ENCODE measurements at places on chromosomes 7 and 10.
A peak's percentile ranks its signal among the peaks of the same experiment; 100 is the strongest.

GRCh38 chr10:123570051-123570897 lies 95.9 kb upstream of the GPR26 start:
- no peaks in the 10 kb centered on the region for H3K36me3 ChIP-seq
- no peak overlapping the region for H3K4me3 ChIP-seq
- H3K27ac ChIP-seq, result no peak overlapping the region
- H3K4me1 ChIP-seq, result no peaks in the 10 kb centered on the region

GRCh38 chr10:20288060-20288459 lies 471.8 kb downstream of the PLXDC2 start:
- H3K36me3 ChIP-seq, result no peaks in the 10 kb centered on the region
- no peak overlapping the region for H3K4me3 ChIP-seq
- H3K4me1 ChIP-seq, result peaks cover 42% of the 10 kb centered on the region

DNA sequence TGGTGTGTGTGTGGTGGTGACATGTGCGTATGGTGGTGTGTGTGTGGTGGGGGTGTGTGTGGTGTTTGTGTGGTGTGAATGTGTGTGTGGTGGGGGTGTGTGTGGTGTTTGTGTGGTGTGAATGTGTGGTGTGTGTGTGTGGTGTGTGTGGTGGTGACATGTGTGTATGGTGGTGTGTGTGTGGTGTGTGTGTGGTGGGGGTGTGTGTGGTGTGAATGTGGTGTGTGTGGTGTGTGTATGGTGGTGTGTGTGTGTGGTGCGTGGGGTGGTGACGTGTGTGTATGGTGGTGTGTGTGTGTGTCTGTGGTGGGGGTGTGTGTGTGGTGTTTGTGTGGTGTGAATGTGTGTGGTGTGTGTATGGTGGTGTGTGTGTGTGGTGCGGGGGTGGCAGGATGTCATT lies 453.1 kb downstream of the DNAJB6 start:
- H3K4me3 ChIP-seq, result no peak overlapping the region
- no peaks in the 10 kb centered on the region for H3K36me3 ChIP-seq
- H3K27ac ChIP-seq, result no peak overlapping the region

GRCh38 chr7:52689912-52690311 lies 345.5 kb upstream of the POM121L12 start:
- H3K36me3 ChIP-seq, result no peaks in the 10 kb centered on the region
- no peak for DNase-seq
- no peaks in the 10 kb centered on the region for H3K4me1 ChIP-seq
- no peak overlapping the region for H3K4me3 ChIP-seq
- H3K27me3 ChIP-seq, result no peaks in the 10 kb centered on the region
- H3K27ac ChIP-seq, result no peak overlapping the region

- no peaks in the 10 kb centered on the region for H3K36me3 ChIP-seq
- H3K4me1 ChIP-seq, result no peaks in the 10 kb centered on the region
- no peaks in the 10 kb centered on the region for H3K27me3 ChIP-seq
These were observed 102.1 kb downstream of the DOCK4 start for GRCh38 chr7:112104120-112104519.

GRCh38 chr7:106282852-106283251 lies 1.9 kb downstream of the NAMPT start:
- H3K27me3 ChIP-seq, result no peaks in the 10 kb centered on the region
- H3K27ac ChIP-seq, result peak overlapping the region; percentile 93
- no peak for DNase-seq
- no peaks in the 10 kb centered on the region for H3K36me3 ChIP-seq

DNA sequence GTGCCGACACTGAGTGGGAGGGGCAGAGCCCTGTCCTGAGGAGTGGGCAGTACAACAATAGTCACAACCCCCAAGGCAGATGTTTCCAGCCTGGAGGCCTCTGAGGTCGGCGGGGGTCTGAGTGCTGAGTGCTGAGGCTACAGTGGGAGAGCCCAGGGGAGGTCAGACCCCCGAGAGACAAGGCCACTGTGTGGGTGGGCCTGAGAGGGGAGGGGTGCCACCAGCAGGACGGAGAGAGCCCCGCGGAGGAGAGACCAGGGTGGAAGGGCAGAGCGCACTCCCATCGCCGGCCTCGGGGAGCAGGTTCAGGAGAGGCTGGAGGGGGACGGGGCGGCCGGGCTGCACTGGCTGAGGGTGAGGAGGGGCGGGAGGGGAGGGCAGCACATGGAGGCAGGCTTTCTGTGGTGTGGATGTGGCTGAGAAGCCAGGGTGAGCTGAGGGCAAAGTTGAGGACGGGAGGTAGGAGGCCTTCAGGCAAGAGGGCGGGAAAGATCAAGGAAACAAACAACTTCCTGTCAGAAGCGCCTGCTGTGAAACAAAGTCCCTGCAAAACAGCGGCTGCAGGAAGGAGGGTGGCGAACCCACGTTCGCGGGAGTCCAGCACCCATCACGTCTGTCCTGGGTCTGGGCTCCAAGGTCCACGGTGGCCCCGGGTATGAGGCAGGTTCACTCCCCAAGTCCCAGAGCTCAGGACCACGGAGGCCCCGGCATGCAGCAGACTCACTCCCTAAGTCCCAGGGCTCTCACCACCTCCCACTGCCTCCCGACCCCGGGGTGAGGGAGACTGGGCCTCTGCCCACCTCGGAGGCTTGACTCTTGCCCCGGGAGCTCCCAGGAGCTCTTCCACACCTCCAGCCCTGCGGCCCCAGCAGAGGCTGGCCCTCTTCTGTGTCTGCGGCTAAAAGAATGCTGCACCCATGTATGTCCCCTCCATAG lies 76.8 kb upstream of the NKX6-2 start:
- H3K4me3 ChIP-seq, result no peak overlapping the region
- peak; percentile 56 for DNase-seq
- peaks cover 63% of the 10 kb centered on the region for H3K27me3 ChIP-seq
- no peaks in the 10 kb centered on the region for H3K36me3 ChIP-seq

DNA sequence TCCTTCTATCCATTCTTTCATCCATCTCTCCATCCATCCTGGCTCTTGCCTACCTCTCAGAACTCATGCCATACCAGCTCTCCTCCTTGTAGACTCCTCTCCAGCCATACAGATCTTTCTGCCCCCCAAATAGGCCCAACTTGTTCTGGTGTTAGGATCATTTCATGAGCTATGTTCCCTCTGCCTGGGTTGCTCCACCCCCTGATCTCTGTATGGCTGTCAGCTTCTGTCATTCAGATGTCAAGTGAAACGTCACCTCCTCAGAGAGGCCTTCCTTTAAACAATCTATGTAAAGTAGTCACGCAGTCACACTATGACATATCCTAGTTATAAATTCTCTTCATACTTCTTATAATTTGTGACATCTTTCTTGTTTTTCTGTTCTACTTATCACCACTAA lies 42.3 kb upstream of the PNLIPRP3 start:
- no peak overlapping the region for H3K27ac ChIP-seq
- H3K4me1 ChIP-seq, result no peaks in the 10 kb centered on the region
- H3K27me3 ChIP-seq, result no peaks in the 10 kb centered on the region
- no peak overlapping the region for H3K4me3 ChIP-seq
- DNase-seq, result no peak

DNA sequence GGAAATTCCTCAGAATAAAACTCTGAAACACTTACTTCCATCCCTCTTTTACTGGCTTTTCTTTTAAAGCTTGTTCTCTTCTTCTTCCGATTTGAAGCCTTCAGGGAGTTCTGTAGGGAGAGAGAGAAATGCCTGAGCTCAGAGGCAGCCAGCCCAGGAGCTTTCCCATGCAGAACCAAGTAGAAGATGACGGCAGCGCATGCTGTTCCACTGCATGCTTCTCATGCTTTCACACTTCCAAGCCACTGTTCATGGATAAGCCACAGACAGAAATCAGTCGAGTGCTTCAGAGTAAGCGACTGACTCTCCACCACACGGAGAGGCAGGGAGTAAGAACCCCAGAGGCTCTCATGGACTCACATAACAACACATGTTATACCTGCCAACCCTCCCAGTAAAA lies 237.3 kb downstream of the DGKI start:
- no peak overlapping the region for H3K27ac ChIP-seq
- H3K4me3 ChIP-seq, result no peak overlapping the region
- DNase-seq, result no peak
- no peaks in the 10 kb centered on the region for H3K4me1 ChIP-seq
- H3K27me3 ChIP-seq, result no peaks in the 10 kb centered on the region

DNA sequence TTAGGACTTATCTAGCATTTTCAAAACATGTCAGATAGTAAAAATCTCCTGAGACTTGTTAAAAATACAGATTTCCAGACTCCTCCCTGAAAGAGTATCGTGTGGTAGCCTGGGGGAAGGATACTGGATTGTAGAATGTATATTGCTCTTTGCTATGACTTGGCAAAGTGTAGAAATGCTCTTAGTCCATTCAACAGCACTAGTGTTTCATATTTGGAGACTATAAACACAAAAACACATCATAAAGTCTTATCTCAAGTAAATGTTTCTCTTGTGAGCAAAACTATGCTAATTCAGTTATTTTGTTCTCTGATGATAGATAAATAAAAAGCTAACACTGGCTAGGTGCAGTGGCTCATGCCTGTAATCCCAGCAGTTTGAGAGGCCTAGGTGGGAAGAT lies 137.5 kb upstream of the PRPS1L1 start:
- no peak overlapping the region for H3K27ac ChIP-seq
- H3K4me1 ChIP-seq, result no peaks in the 10 kb centered on the region
- H3K36me3 ChIP-seq, result no peaks in the 10 kb centered on the region
- H3K27me3 ChIP-seq, result no peaks in the 10 kb centered on the region
- no peak for DNase-seq
- H3K4me3 ChIP-seq, result no peak overlapping the region

DNA sequence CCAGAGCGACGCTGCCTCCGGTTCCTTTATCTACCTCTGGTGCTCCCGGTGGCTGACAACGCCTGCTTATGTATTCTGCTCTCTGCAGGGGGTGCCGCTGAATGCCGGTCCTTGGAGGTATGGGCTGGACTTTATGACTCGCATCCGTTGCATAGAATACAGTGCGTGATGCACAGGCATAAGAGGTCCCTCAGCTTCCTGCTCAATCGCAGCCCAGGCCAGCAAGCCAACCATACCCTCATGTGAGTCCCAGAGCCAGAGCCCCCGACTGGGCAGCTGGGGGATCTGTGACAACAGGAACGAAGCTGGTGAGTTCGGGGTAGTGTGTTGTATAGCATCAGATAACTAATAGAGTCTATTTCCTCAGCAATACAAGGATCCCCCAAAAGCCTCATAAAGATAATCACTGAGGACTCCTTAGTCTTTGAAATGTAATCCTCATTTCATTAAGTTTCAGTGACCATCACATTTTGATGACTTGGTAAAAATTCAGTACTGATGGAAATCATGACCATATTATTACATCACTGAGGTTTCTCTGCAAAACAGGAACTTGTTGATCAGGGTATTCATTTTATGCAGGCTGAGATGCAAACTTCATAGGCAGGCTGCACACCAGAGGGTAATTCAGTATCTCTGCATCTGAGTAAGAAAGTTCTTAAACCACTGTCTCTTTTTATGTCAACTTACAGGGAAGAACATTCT lies 607.8 kb downstream of the PTPRN2 start:
- H3K27me3 ChIP-seq, result peaks cover 2% of the 10 kb centered on the region
- H3K36me3 ChIP-seq, result no peaks in the 10 kb centered on the region
- no peak for DNase-seq
- H3K4me1 ChIP-seq, result no peaks in the 10 kb centered on the region

GRCh38 chr7:3978839-3979238 lies 677.8 kb downstream of the SDK1 start:
- peaks cover 9% of the 10 kb centered on the region for H3K36me3 ChIP-seq
- no peaks in the 10 kb centered on the region for H3K27me3 ChIP-seq
- no peak for DNase-seq
- no peak overlapping the region for H3K27ac ChIP-seq
- no peaks in the 10 kb centered on the region for H3K4me1 ChIP-seq

DNA sequence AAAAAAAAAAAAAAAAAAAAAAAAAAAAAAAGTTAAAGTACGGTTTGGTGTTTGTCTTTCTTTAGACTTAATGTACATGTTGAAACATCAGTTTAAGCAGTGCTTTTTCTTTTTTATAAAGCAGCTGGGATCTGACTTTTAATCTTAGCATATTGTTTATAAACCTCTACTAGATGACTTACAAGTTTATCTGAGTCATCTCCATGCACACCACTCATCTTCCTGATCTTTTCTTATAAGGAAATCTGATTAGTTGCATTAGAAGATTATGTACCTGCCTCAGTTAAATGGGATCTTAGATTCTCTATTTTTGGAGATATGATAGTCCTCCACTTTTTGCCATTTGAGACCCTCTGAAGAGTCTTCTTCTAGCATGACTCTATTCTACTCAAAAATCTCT lies 391.9 kb upstream of the LRGUK start:
- H3K27ac ChIP-seq, result no peak overlapping the region
- no peaks in the 10 kb centered on the region for H3K36me3 ChIP-seq
- H3K4me1 ChIP-seq, result no peaks in the 10 kb centered on the region
- no peak for DNase-seq
- H3K4me3 ChIP-seq, result no peak overlapping the region
- H3K27me3 ChIP-seq, result no peaks in the 10 kb centered on the region

- H3K27me3 ChIP-seq, result no peaks in the 10 kb centered on the region
- H3K4me1 ChIP-seq, result no peaks in the 10 kb centered on the region
- no peak overlapping the region for H3K27ac ChIP-seq
- no peak for DNase-seq
- no peak overlapping the region for H3K4me3 ChIP-seq
- no peaks in the 10 kb centered on the region for H3K36me3 ChIP-seq
These were observed 49.6 kb upstream of the SORCS3 start for GRCh38 chr10:104591441-104591840.

GRCh38 chr7:116697761-116698160 lies 25.8 kb downstream of the MET start:
- H3K27ac ChIP-seq, result no peak overlapping the region
- no peaks in the 10 kb centered on the region for H3K36me3 ChIP-seq
- H3K4me1 ChIP-seq, result no peaks in the 10 kb centered on the region
- no peak overlapping the region for H3K4me3 ChIP-seq
- DNase-seq, result no peak

GRCh38 chr10:72712136-72712535 lies 20.2 kb downstream of the MCU start:
- peak overlapping the region; percentile 38 for H3K4me3 ChIP-seq
- H3K27me3 ChIP-seq, result no peaks in the 10 kb centered on the region

DNA sequence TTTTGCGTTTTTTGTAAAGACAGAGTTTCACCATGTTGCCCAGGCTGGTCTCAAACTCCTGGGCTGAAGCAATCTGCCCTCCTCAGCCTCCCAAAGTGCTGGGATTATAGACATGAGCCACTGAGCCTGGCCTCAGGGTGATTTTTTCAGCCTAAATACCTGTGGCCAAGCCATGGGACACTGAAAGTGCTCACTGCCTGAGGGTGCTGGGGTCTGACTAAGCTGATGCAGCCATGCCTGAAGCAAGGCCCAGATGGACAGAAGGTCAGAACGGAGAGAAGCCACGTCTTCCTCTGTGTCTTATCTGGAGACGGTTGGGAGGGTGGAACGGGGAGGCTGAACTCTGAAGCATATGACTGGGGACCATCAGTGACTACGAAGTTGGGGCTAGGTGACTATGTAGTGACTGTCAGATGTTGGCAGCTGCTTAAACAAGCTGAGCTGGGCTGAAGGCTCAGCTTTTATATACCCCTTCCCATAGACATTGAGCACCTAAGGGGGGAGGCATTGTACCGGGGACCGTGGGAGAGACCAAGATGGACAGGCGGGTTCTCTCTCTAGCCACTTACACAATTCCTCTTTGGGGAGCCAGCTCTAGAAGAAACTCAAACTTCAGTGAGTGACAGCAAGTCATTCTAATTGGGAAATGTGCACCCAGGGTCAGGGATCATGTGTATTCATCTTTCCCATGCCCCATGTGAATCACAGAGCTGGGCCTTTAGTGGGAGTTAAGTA lies 73.3 kb upstream of the HABP2 start:
- no peak overlapping the region for H3K4me3 ChIP-seq
- peaks cover 2% of the 10 kb centered on the region for H3K36me3 ChIP-seq
- H3K27me3 ChIP-seq, result no peaks in the 10 kb centered on the region
- no peak for DNase-seq
- peaks cover 36% of the 10 kb centered on the region for H3K4me1 ChIP-seq

GRCh38 chr7:92836489-92836999 lies at the start of gene CDK6:
Gene CDK6 (minus strand): TSS chr7:92836573. CDS start chr7:92833323, 3,250 bp downstream.
- H3K4me1 ChIP-seq, result no peaks in the 10 kb centered on the region
- peak within 1 kb of the TSS; percentile 92 for H3K27ac ChIP-seq
- no peaks in the 10 kb centered on the region for H3K27me3 ChIP-seq
- DNase-seq, result peak; percentile 78
- H3K4me3 ChIP-seq, result peak within 1 kb of the TSS; percentile 94

All from tibial artery (tissue), 4 donors.